Epithelial cell of proximal tubule (primary cell): ENCODE measurements at places on chromosomes 16 and 17. TPM values are rescaled to one million over a fixed set of nuclear protein-coding genes. Genes with fewer than 3 reads are reported as not detected.

Gene ZG16
- not detected in 2 replicates for total RNA-seq

Gene TP53TG3F
- total RNA-seq = not detected in 2 replicates

Gene TNFRSF17
- not detected in 2 replicates for total RNA-seq

Gene ZNF597
- 1.0 and 2.1 TPM in 2 replicates for total RNA-seq

Gene CSNK2A2
- total RNA-seq = 20.0 and 20.2 TPM in 2 replicates

Gene ABCA10
- under 0.01 TPM in 2 replicates for total RNA-seq

Gene CLEC3A
- total RNA-seq = not detected in 2 replicates

Gene MFSD6L
- total RNA-seq = 0.43 TPM in 1 of 2 replicates, not detected in the other

Gene SOCS3
- total RNA-seq = 42.8 and 69.2 TPM in 2 replicates

Gene PRCD
- 0.22 and 5.8 TPM in 2 replicates for total RNA-seq

Gene CCDC78
- total RNA-seq = 1.9 and 4.9 TPM in 2 replicates

DNA sequence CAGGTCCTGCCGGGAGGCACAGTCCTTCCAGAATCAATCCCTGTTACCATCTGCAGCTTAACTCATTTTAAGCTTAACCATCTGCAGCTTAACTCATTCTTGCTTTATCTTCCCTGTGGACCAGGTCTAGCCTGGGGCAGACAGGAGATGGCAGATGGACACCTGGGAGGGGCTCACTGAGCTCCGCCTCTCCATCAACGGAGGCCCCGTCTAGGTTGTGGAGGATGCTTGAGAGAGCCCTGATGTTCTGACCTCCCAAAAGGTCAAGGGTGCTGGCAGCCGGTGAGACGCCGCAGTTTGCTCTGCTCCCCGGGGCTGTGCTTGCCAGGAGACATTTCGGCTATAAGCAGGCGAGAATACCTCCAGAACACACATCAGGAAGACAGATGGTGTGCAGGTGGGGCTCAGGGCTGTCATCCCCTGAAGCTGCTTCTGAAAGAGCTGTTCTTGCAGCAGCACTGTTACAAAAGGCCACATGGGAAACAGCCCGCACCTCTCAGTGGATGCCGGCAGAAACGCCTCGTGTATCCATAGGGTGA lies 41.3 kb downstream of the BAIAP2 start:
- no peak for DNase-seq

- no peak for DNase-seq
Observed at GRCh38 chr16:7849841-7850240, 517.2 kb downstream of the RBFOX1 start.

DNA sequence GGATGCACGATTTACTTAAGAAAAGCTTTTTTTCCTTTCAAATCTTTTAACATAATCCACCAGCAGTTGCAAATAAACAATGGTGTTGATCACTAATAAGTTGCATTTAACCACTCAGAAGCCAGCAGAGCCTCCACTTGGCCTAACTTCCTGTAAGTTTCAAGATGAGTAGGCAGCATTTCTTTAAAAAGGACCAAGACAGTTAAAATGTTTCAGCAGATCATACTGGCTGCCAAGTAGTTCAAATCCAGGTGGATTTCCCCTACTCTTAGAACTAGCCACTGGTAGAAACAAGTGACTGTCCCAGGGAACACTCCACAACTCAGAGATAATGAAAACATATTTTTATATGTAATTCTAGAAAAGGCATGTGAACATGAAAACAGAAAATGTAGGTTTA lies 17.0 kb upstream of the RFFL start:
- DNase-seq = no peak

GRCh38 chr17:73308017-73308823 lies 3.6 kb downstream of the CDC42EP4 start:
- DNase-seq = peak; percentile 83

- DNase-seq = no peak
Observed at GRCh38 chr16:89827383-89828198, 684 bp upstream of the SPIRE2 start.

DNA sequence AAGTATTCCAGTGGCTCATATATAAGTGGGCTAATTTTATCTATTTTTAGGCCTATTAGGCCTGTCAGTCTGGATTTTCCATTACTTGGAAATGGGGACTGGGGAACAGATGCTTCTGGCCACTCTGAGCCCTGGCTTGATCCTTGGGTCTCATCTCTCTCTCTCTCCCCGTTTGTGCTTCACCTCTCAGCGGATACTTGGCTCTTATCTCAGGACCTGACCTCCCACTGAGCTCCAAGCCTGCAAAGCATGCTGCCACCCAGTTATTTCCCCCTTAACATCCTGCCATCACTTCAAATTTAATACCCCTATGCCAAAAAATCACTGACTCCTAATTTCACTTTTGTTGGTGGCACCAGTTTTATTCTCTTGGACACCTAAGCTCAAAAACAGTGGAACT lies 4.2 kb downstream of the ZNF843 start:
- DNase-seq = no peak

DNA sequence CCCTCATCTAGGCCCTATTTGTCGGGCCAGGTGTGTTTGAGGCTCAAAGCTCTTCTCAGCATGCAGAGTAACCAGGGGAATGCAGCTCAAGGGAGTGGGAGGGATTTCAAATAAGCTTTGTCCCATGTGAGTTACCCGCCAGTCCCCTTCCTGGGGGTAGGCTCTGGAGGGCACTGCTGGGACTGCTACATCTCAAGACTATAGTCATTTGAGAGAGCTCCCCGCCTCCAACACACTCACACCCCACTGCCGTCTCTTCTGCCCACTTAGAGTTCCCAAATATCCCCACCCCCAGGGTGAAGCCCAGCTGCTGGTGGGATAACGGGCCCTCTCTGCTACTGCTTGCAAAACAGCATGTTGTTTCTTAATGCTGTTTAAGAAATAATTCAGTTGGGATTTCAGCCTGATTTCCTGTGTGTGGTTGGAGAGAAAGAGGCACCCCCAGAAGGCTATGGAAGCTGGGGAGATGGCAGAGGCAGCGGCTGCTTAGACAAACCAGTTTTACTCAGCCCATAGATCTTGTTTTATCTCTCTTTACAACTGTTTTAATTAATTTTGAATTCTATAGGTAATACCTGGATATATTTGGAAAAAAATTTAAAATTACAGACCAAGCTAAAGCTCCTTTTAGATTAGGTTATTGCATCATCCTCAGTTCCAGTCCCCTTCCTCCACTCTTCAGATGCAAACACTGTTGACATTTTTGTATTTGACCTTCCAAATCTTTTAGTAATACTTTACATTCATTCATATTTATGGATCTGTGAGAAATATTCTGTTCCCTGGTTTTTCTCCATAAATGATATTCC lies 4.1 kb upstream of the MPO start:
- DNase-seq = no peak

DNA sequence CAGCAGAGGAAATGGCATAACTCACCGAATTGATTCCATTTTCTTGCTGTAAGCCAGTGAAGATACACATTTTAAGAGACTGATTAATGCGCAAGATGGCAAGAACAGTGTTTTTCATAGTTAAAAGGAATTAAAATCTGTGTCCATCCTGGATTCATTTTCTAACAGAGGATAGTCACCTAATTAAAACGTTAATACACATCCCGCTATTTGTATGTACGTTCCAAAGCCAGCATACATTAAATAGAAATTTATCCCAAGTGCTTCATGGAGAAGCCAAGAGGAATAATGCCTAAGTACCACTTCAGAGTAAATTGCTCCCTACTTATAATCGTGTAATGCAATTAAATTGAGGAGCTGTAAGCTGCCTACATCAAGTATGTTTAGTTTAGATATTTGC lies 49.9 kb downstream of the RBFOX1 start:
- DNase-seq = no peak

- no peak for DNase-seq
Observed at GRCh38 chr17:38715216-38715943, 10.3 kb downstream of the MLLT6 start.

DNA sequence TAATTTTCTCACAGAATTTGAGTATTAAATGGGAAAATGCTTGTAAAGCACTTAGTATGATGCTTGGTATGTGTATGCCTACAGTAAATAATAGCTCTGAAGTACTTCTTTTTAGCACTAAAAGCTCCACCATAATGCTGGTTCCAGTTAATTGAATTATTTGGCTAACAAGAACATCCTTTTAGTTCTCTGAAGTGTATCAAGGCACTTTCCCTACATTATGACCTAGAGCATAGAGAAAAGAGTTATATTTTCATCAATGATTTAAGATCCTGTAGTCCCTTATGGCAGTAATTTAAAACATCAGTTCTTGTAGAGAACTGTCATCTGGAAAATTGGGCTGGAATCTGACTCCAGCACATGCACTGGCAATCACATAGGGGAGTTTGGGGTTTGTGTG lies 21.9 kb upstream of the PHAF1 start:
- DNase-seq = no peak

- DNase-seq = peak; percentile 15
Observed at GRCh38 chr17:9875441-9875840, 29.6 kb downstream of the RCVRN start.

DNA sequence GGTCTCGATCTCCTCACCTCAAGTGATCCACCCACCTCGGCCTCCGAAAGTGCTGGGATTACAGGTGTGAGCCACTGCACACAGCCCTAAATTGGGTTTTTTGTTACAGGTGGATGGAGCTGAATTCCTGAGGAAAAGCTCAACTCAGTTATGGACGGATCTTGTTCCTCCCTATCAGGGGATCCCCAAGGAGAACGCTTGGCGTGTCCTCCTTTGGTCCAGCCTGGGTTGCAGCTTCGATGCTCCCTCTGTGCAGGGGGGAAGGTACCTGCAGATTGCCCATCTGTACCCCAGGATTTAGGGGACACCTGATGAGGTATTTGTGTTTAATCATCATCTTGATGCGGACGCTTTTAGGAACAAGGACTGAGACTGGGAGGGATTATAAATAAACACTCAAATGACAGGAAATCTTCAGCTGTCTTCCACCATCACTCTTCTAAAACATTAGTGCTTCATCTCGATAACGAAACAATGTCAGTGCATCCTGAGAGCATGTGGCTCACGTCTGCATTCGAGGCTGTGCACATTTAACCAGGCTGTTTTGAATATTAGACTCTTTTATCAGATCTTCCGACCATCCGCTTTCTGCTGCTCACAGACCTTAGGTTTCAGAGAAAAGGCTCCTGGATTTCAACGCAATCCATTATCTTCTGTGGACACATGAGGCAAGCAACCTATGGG lies 18.2 kb upstream of the MEIOB start:
- no peak for DNase-seq

GRCh38 chr16:66370786-66371684 lies 4.5 kb downstream of the CDH5 start:
- DNase-seq = no peak

DNA sequence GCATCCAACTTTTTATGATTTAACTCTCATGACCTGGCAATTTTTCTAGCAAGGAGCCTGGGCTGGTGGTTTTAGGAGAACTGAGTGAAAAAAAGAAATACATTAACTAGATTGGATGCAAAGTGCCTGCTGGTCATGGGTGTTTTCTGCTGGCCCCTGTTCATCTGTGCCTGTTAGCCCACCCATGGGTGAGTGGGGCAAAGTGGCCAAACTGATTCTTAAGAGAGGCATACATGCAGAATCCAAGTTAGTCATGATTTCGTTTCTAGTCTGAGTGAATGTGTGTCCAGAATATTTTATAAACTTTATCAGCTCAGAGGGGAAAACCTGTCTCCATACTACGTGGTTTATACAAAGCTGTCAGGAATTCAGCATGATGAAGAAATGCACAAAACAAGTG lies 4.6 kb upstream of the ITGAD start:
- DNase-seq = no peak

DNA sequence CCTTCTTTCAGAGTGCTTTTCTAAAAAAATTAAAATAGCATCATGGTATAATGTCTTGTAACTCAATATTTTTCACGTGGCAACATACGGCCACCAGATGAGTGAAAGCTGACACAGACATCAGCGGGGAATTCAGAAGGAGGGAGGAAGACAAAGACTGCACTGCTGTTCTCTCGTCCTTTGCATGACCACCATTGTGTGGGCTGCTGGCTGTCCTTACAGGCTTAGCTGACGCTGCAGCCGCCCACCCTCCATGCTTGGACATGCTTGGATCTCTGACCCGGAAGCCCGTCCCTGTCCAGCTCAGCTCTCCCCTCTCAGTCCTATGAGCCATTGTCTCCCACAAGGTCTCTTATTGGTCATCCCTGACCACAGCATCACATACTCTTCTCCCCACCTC lies 11.4 kb upstream of the MLYCD start:
- no peak for DNase-seq

- peak; percentile 39 for DNase-seq
Observed at GRCh38 chr17:44416558-44417289, 27.3 kb upstream of the ITGA2B start.

DNA sequence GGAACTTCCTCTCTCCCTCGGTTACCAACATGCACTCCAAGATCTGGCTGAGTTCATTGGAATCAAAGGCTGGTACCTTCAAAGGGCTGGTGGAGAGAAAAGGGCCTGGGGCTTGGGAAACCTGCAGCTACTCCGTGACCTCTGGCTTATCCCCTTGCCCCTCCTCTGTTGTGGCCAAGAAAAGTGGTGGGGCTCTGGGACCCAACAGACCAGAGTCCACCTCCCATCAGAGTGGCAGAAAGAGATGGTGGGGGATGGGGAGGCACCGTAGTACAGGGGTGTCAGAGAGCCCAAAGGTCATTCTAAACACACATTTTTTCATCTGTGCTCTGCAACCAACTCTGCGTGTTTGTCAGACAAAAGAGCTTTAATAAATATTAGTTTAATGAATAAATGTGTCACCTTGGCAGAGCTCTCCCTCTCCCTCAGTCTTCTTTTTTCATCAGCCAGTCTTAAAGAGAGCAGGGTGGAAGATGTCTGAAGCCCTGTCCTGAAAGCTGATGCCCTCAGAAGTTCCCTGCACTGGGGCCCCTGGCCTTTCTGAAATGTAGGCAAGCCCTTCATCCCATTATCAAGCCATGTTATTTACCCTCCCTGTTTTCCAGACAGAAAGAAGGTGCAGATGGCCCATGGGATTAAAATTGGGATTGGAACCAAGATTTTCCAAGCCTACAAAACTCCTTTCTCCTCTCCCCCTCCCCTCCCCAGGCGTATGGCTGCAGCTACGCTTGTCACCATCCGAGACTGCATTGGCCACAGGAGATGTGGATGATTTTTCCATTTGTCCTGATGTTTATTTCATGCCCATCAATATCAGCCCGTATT lies 227.3 kb downstream of the CCDC182 start:
- DNase-seq = no peak

GRCh38 chr16:67419931-67420330 lies 3.7 kb upstream of the ZDHHC1 start:
- no peak for DNase-seq

DNA sequence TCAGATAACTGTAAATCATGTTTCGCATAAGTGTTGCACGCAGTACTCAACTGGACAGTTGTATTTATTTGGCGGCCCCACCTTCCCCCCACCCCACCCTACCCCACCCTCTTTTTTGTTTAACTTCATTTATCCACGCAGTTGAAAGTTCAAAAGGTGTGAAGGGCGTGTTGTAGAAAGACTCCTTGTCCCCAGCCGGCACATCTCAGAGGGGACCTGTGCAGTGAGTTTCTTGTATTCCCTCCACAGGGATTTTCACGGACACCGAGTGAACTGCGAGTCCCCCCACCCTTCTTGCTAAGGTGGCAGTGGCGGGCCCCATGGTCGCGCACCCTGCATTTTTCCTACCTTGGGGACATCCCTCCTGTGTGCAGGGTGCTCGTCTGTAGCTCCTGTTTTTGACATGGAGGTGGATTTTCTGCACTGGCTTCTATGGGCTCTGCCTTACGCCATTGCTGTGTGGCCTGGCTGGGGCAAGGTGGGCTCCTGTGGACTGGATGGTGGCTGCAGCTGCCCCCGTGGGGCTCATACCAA lies 36.2 kb downstream of the ADCY7 start:
- DNase-seq = no peak
